ENCODE measurements at places on chromosomes 4 and X.

DNA sequence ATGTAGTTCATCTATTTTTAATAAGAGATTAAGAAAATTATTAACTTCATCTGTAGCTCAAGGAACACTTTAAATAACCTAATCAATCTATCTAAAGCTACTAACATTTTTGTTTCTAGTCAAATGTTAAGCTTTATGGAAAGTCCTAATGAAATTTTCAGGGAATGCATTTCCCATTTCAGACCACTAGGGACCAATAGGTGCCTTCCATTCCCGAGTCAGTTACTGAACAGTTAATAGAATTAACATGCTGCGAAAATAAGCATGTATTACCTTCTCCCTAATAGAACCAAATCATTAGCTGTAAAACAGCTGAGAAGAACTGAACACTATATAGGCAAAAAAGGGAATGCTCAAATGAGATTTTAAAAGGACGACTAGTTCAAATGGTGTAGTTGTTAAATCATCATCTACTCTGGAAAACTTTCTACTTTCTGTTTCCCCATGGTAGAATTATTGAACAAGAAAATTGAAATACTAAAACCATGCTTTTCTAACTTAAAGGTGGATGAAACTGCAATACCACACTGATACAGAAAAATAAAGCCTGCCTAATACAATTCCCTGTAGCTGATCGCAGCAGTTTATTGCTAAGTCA is 22.5 kb downstream of the STX18 start:
- ATAC-seq: no peak
- H3K27me3 ChIP-seq: no peaks in the 10 kb centered on the region
- peaks cover 28% of the 10 kb centered on the region for H3K4me1 ChIP-seq
- H3K36me3 ChIP-seq: peaks cover 15% of the 10 kb centered on the region
- H3K27ac ChIP-seq: no peak overlapping the region

DNA sequence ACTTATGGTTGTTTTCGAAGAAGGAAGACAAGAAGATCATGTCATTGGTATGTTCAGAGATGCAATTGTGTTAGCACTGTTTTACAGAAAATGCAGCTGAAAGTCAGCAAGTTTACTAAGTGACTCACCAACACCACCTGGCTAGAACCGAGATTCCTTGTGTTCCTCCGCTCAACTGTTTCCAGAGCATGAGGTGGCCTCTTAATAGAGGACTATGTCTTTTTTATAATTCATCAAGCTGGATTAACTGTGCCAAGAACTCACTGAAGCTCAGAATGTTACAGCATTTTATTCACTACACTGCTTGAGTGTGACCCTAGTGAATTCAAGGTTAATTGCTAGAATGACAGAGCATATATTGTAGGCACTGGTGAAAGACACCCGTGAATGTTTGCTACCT is 1573.5 kb upstream of the TENM3 start:
- ATAC-seq: no peak
- H3K27me3 ChIP-seq: no peaks in the 10 kb centered on the region
- no peaks in the 10 kb centered on the region for H3K4me1 ChIP-seq
- no peaks in the 10 kb centered on the region for H3K36me3 ChIP-seq
- H3K27ac ChIP-seq: no peak overlapping the region

DNA sequence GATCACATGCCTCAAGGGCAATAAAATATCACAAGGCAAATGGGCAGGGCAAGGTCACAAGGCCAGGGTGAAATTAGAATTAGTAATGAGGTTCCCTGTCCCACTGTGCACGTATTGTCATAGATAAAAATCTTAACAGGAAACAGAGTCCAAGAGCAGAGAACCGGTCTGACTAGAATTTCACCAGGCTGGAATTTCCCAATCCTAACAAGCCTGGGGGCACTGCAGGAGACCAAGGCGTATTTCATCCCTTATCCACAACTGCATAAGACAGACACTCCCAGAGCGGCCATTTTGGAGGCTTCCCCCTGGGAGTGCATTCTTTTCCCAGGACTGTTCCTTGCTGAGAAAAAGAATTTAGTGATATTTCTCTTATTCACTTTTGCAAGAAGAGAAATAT is 25.9 kb upstream of the PRDM5 start:
- no peak for ATAC-seq
- no peaks in the 10 kb centered on the region for H3K27me3 ChIP-seq
- no peaks in the 10 kb centered on the region for H3K4me1 ChIP-seq

- H3K27me3 ChIP-seq: no peaks in the 10 kb centered on the region
- peaks cover 6% of the 10 kb centered on the region for H3K36me3 ChIP-seq
- peaks cover 51% of the 10 kb centered on the region for H3K4me1 ChIP-seq
- ATAC-seq: peak; percentile 57
- H3K4me3 ChIP-seq: peak within 1 kb of the TSS; percentile 100
Observed at GRCh38 chr4:77818602-77819403, at the start of gene CNOT6L. TSS of gene CNOT6L (minus strand) at chr4:77819368. CDS start at chr4:77819308, 60 bp downstream.

DNA sequence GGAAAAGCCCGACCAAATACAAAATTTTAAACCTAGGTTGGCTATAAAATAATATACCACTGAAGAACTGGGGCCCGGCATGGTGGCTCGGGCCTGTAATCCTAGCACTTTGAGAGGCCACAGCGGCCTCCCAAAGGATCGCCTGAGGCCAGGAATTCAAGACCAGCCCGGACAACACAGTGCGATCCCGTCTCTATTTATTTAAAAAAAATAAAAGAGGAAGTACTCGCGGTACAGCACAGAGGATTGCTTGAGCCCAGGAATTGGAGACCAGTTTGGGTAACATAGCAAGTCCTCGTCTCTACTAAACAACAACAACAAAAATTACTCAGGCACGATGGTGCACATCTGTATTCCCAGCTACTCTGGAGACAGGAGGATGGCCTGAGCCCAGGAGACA is 44.8 kb upstream of the CDKN2AIP start:
- peaks cover 26% of the 10 kb centered on the region for H3K27me3 ChIP-seq
- peaks cover 41% of the 10 kb centered on the region for H3K4me1 ChIP-seq
- H3K27ac ChIP-seq: no peak overlapping the region

DNA sequence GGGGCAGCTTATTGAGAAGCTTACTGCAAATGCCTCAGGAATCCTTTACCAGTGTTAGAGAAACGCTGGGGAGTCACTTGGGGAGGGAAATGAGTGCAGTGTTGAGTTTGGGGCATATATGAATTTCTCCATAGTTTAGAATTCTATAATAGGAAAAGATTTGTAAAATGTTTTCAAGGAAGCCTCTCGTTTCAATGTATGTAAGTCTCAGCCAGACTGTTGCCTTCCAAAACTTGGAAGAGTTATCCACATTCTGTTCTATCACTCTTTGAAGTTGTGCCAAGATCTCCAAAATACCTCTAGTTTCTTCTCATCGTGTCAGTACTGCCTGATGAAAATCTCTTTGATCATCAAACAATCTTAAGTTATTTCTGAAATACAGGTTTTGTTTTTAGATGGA is 565 bp upstream of the LRCH2 start:
- H3K27me3 ChIP-seq: no peaks in the 10 kb centered on the region
- no peak overlapping the region for H3K27ac ChIP-seq
- no peak overlapping the region for H3K4me3 ChIP-seq
- H3K4me1 ChIP-seq: no peaks in the 10 kb centered on the region

GRCh38 chrX:10922159-10922558 is 189.0 kb upstream of the HCCS start:
- H3K36me3 ChIP-seq: no peaks in the 10 kb centered on the region
- no peaks in the 10 kb centered on the region for H3K4me1 ChIP-seq
- H3K27me3 ChIP-seq: no peaks in the 10 kb centered on the region
- no peak overlapping the region for H3K4me3 ChIP-seq
- no peak for ATAC-seq

GRCh38 chr4:7787067-7787466 is 152.6 kb downstream of the AFAP1 start:
- ATAC-seq: no peak
- H3K4me1 ChIP-seq: peaks cover 3% of the 10 kb centered on the region
- H3K4me3 ChIP-seq: no peak overlapping the region
- H3K27me3 ChIP-seq: peaks cover 68% of the 10 kb centered on the region
- H3K36me3 ChIP-seq: no peaks in the 10 kb centered on the region
